ENCODE measurements at places on chromosomes 11 and 22. TPM values are rescaled to one million over a fixed set of nuclear protein-coding genes. Genes with fewer than 3 reads are reported as not detected.

DLG2 gene
- 9.0 TPM for total RNA-seq

SCGB1D2 gene
- not detected for total RNA-seq

PKP3 gene
- 1.1 TPM for total RNA-seq

ANKK1 gene
- total RNA-seq = 0.17 TPM

CNTF gene
- total RNA-seq = 1.7 TPM

CRYBA4 gene
- not detected for total RNA-seq

GSTP1 gene
- 493 TPM for total RNA-seq

MPPED2 gene
- 4.0 TPM for total RNA-seq

DNA sequence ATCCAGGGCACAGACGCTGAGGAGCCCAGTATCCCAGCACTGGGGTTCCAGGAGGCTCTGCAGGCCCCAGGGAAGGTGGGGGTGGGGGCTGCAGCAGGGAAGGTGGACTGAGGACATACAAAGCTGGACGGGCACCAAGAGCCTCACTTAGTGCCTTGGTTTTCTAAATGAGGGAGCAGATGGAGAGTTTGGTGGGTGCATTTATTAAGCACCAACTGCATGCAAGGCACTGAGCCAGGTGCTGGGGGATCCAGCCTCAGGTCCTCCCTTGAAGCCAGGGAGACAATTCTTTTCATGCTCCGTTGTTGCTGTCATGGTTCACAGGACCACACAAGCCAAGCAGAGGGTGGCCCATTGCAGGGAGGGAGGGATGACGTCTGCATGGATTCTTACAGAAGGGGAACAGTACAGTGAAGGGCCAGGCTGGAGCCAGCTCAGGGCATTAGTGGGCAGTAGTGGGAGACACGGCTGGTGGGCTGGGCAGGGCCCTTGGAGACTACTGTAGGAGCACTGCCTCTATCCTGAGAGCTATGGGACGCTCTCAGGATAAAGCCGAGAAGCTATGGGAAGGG lies 65.0 kb downstream of the MACROD1 start:
- H3K4me3 ChIP-seq = no peak overlapping the region
- no peak for DNase-seq
- H3K27ac ChIP-seq = peak overlapping the region; percentile 3
- no peaks in the 10 kb centered on the region for H3K36me3 ChIP-seq
- no peaks in the 10 kb centered on the region for H3K27me3 ChIP-seq
- H3K4me1 ChIP-seq = peaks cover 5% of the 10 kb centered on the region

GRCh38 chr22:46069521-46070214 lies 80.7 kb upstream of the PPARA start:
- no peaks in the 10 kb centered on the region for H3K27me3 ChIP-seq
- peak overlapping the region; percentile 100 for H3K27ac ChIP-seq
- peak overlapping the region; percentile 86 for H3K4me3 ChIP-seq

DNA sequence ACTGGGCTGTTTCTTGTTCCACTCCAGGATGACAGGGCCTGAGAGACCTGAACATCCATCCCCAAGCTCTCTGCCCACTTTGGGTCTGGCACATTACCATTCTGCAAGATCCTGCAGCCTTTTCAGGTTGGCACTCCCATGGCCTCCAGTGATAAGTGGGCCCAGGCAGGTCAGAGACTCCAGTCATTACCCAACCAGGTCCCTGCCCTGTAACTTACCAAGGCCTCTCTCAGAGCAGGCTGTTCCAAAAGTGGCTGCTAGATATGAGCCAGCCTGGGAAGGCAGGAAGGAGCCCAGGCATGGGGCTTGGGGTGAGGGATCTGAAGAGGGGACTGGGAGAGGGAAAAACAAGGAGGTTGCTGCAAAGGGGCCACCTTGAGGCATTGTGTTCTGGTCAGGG lies 35.9 kb downstream of the KCNQ1OT1 start:
- H3K4me1 ChIP-seq = no peaks in the 10 kb centered on the region
- peaks cover 5% of the 10 kb centered on the region for H3K36me3 ChIP-seq
- peak; percentile 19 for DNase-seq
- no peak overlapping the region for H3K27ac ChIP-seq
- no peaks in the 10 kb centered on the region for H3K27me3 ChIP-seq
- H3K4me3 ChIP-seq = no peak overlapping the region

- H3K4me3 ChIP-seq = no peak overlapping the region
- H3K27me3 ChIP-seq = no peaks in the 10 kb centered on the region
Observed at GRCh38 chr22:50204571-50204970, 3.8 kb downstream of the SELENOO start.

DNA sequence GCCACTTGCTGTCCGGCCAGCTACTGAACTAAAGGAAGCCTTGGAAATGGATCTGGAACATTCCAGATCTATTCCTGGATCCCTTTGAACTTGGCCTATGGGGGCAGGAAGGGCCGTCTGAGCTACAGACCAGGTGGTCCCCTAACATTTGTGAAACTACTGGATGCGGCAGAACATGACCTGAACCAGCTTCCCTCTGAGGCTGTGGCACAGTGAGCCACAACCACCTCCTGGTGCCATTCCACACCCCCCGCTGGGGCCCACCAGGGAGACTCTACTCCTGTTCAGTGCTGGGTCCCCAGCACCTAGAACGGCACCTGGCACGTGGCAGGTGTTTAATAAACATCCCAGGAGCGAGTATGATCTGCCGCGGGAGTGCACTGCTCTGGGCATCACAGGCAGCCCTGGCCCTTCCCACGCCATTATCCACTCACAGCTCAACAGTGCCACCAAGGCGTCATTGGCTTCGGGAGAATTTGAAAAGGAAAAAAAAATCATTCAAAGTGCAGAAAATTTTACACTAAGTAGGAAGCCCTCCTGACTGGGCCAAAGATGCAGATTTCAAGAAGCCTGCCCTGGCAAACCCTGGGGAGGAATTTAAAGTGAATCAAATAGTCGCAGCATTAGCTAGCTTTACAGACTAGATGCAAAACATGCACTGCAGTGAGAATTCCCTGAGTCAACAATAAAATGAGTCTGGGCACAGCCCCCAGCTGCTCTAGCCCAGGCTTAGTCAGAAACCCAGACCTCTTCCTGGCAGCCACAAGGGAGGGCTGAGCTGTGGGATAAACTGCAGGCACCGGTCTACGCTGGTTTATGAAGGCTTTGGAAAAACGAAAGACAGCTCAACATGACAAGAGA lies 14.3 kb upstream of the EFCAB6 start:
- no peaks in the 10 kb centered on the region for H3K27me3 ChIP-seq
- peak overlapping the region; percentile 24 for H3K27ac ChIP-seq
- H3K36me3 ChIP-seq = no peaks in the 10 kb centered on the region
- peaks cover 29% of the 10 kb centered on the region for H3K4me1 ChIP-seq

DNA sequence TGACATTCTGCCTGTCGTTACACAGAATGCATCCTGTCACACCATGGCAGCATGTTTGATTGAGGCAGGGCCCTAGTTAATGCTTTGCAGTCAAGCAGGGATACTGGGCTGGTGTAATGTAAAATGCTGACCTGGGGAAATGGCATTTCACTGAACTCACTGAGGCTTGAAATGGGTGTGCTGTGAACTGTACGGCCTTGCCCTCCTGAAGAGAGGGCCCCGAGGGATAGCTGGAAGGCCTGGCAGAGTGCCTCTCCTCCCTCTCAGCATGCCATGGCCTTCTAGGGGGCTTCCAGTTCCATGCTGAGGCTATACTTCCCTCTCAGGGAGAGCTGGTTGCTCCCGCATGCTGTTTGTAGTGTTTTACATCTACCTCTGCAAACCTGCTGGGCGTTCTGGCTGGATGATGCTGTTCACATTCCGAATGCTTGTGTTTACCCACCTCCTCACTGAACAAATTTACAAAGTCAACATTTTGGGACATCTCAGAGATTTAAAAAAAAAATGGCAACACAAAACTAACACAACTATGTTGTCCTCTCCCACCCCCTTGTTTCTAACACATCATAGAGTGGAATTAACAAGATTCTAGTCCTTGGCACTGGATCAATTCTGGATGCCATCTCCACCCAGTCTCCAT lies 416.7 kb upstream of the CADM1 start:
- no peak overlapping the region for H3K27ac ChIP-seq
- no peak overlapping the region for H3K4me3 ChIP-seq
- H3K4me1 ChIP-seq = peaks cover 3% of the 10 kb centered on the region
- peaks cover 9% of the 10 kb centered on the region for H3K27me3 ChIP-seq

GRCh38 chr11:79374727-79375126 lies 66.1 kb downstream of the TENM4 start:
- no peaks in the 10 kb centered on the region for H3K4me1 ChIP-seq
- H3K27me3 ChIP-seq = no peaks in the 10 kb centered on the region
- no peak overlapping the region for H3K4me3 ChIP-seq
- no peak for DNase-seq

DNA sequence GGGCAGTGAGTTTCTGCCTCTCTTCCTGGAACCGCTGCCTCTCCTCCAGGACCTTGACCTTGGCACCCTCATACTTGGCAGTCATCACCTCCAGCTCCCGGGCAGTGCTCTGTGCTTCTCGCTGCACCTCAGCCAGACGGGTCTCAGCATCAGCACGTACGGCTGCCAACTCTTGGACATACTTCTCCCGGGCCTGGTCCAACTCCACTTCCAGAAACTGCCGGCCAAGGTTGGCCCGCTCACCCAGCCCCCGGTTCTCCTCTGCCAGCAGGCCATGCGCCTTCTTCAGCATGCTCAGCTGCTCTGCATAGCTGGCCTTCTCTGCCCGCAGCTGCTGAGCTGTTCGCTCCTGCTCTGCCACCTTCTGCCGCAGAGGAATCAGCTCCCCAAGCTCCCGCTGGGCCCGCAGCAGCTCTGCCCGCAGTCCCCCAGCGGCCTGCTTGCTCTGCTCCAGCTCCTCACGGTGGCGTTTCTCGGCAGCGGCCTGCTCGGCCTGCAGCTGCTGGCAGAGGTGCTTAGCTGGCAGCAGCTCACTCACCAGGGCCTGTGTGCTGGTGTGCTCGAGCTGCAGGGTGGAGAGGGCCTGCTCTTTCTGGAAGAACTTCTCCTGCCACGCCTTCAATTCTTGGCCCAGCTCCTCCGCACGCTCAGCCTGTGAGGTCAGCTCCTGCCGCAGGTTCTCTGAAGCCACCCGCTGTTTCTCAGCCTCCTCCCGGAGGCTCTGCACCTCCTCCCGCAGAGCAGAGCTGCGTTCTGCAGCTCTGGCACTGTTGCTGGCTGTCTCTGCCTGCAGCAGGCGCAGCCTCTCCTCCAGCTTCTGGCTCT lies 14.4 kb downstream of the IL18BP start:
- peaks cover 33% of the 10 kb centered on the region for H3K4me1 ChIP-seq
- H3K36me3 ChIP-seq = peaks cover 100% of the 10 kb centered on the region
- H3K27me3 ChIP-seq = no peaks in the 10 kb centered on the region
- DNase-seq = no peak
- H3K4me3 ChIP-seq = no peak overlapping the region

- no peak overlapping the region for H3K27ac ChIP-seq
- peak; percentile 86 for DNase-seq
- no peak overlapping the region for H3K4me3 ChIP-seq
- H3K36me3 ChIP-seq = no peaks in the 10 kb centered on the region
Observed at GRCh38 chr11:111358038-111359001, 20.8 kb downstream of the POU2AF1 start.

- DNase-seq = no peak
- no peaks in the 10 kb centered on the region for H3K4me1 ChIP-seq
- H3K27ac ChIP-seq = no peak overlapping the region
- H3K36me3 ChIP-seq = no peaks in the 10 kb centered on the region
Observed at GRCh38 chr11:97703851-97704250, 1314.0 kb downstream of the JRKL start.

GRCh38 chr11:82999232-82999631 lies 72.5 kb downstream of the RAB30 start:
- no peak for DNase-seq
- peaks cover 56% of the 10 kb centered on the region for H3K4me1 ChIP-seq
- no peak overlapping the region for H3K27ac ChIP-seq
- H3K4me3 ChIP-seq = no peak overlapping the region
- no peaks in the 10 kb centered on the region for H3K27me3 ChIP-seq
- no peaks in the 10 kb centered on the region for H3K36me3 ChIP-seq

DNA sequence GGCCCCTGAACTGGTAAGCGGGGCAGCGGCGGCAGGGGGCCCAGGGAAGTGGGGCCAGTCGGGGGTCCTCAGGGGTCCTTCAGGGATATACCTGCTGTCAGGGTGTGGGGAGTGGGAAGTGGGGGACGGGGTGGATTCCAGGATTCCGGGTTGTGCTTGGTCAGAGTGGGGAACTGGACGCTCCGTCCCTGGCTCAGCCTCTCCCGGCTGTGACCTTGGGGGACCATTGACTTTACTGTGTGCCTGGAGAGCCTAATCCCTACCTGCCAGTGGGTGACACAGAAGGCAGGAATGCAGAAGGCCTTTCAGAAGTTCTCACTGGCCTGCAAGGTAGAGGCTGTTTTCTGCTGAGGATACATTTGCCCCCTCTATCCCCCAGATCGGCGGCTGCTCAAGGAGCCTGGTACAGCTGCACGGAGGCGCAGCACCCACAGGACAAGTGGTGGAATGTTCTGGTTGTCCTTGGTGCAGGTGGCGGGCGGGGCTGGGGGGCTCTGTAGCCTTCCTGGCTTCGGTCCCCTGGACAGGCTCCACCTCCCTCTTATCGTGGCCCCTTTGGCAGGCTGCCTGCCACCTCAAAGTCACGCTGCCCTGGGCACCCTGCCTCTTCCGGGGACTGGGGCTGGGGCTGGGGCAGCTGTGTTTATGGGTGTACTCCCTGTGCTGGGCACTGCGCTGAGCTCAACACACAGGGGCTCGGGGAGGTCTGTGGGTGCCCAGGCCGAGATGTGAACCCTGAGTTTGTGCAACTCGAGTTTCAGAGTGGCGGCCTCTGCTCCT lies 18.4 kb downstream of the KCNQ1 start:
- no peak overlapping the region for H3K27ac ChIP-seq
- peaks cover 45% of the 10 kb centered on the region for H3K4me1 ChIP-seq
- H3K27me3 ChIP-seq = no peaks in the 10 kb centered on the region
- no peaks in the 10 kb centered on the region for H3K36me3 ChIP-seq
- DNase-seq = no peak

DNA sequence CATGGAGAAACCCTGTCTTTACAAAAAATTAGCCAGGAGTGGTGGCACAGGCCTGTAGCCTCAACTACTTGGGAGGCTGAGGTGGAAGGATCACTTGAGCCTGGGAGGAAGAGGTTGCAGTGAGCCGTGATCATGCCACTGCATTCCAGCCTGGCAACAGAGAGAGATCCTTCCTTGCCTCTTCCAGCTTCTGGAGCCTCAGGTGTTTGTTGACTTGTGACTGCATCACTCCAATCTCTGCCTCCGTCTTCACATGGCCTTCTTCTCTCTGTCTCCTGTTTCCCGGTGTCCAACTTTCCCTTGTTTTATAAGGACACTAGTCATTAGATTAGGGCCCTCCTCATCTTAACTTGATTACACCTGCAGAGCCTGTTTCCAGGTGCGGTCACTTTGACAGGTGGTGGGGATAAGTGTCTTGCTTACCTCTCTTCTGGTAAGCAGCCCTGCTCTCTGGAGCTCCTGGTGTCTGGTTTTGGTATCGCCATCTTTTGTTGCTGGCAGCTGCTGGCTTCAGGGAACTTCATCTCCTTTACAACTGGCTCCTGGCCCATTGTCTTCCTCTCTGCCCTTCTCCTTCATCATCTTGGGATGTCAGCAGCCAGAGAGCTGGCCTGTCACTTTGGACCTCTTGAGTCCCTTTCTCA lies 8.2 kb upstream of the USP2 start:
- H3K4me1 ChIP-seq = no peaks in the 10 kb centered on the region
- H3K4me3 ChIP-seq = no peak overlapping the region
- DNase-seq = no peak
- no peak overlapping the region for H3K27ac ChIP-seq

- H3K4me1 ChIP-seq = peaks cover 11% of the 10 kb centered on the region
- H3K4me3 ChIP-seq = no peak overlapping the region
- no peaks in the 10 kb centered on the region for H3K27me3 ChIP-seq
- no peak for DNase-seq
- H3K27ac ChIP-seq = no peak overlapping the region
- peaks cover 91% of the 10 kb centered on the region for H3K36me3 ChIP-seq
Observed at GRCh38 chr22:27895600-27895999, 23.5 kb downstream of the PITPNB start.

- H3K27me3 ChIP-seq = no peaks in the 10 kb centered on the region
- H3K4me3 ChIP-seq = peak overlapping the region; percentile 78
- DNase-seq = no peak
- peak overlapping the region; percentile 77 for H3K27ac ChIP-seq
Observed at GRCh38 chr22:31631436-31631835, 30.6 kb downstream of the PISD start.
